ENCODE measurements at places on chromosomes 5 and 9.

DNA sequence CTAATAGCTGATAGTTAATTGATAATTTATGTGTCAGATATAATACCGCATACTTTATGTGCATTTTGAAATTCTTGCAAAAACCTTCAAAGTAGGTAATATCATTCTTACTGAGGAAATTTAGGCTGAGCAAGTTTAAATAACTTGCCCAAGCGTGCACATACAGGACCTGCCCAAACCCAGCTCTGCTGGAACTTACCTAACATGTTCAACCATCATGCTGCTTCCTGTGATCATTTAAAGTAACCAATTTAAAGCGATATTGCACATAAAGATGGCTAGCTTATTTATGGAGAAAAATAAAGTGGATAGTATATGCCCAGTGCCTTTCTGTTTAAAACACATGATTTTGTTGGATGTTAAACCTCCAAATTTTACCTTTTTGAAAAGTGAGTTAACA, 4.3 kb downstream of the FAM174A start:
- DNase-seq: no peak

- no peak for DNase-seq
Observed at GRCh38 chr5:59770953-59771352, 122.6 kb downstream of the PDE4D start.

DNA sequence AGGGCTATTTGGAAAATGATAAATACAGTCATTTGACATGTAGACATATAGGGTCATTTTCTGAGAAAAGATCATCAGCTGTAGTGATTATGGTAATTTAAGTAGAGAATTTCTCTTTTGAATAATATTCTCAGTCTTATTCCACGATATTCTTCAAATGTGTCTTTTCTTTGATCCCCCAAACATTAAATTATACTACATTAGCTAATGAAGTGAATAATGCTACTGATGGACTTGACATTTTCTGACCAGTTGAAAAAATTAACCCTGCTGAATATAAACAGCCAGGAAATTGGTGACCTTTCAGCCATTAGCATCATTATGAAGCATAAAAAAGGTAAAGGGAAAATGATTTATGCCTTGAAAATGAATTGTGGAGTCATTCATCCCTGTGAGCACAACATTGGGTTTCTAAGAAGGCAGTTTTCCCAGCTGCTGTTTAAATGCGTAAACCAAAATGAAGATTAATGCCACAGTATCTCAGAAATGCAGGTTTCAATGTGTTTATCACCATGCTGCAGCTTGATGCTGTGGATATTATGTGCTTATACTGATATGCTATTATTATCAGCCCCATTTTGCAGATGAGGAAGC, 489.1 kb downstream of the KCTD16 start:
- DNase-seq: no peak

DNA sequence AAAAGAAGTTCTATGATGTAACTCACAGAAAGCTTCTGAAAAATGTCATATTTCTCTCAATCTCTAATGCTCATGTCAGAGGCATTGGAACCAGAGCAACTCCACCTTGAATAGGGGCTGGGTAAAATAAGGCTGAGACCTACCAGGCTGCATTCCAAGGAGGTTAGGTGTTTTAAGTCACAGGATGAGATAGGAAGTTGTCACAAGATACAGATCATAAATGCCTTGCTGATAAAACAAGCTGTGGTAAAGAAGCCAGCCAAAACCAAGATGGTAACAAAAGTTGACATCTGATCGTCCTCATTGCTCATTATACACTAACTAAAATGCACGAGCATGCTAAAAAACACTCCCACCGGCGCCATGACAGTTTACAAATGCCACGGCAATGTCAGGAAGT, 411.1 kb upstream of the GRIA1 start:
- no peak for DNase-seq

DNA sequence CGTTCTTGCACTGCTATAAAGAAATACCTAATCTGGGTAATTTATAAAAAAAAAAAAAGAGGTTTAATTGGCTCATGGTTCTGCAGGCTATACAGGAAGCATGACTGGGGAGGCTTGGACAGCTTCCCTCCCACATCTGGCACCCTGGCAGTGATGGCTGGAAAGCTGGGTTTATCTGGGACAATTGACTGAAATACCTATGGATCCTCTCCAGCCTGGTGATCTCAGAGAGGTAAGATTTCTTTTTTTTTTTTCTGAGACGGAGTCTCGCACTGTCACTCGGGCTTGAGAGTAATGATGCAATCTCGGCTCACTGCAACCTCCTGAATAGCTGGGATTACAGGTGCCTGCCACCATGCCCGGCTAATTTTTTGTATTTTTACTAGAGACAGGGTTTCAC, 22.7 kb upstream of the UGCG start:
- DNase-seq: no peak

GRCh38 chr5:151632524-151632923, 41.4 kb upstream of the FAT2 start:
- DNase-seq: no peak

- DNase-seq: no peak
Observed at GRCh38 chr5:176743868-176744583, 66.3 kb upstream of the UNC5A start.

- DNase-seq: no peak
Observed at GRCh38 chr9:108156270-108156998, 666.9 kb upstream of the KLF4 start.

GRCh38 chr5:40429258-40430100, 250.2 kb upstream of the PTGER4 start:
- DNase-seq: no peak

GRCh38 chr9:87069690-87070089, 122.4 kb upstream of the GAS1 start:
- no peak for DNase-seq

- DNase-seq: no peak
Observed at GRCh38 chr5:22938362-22938761, 85.2 kb upstream of the CDH12 start.

DNA sequence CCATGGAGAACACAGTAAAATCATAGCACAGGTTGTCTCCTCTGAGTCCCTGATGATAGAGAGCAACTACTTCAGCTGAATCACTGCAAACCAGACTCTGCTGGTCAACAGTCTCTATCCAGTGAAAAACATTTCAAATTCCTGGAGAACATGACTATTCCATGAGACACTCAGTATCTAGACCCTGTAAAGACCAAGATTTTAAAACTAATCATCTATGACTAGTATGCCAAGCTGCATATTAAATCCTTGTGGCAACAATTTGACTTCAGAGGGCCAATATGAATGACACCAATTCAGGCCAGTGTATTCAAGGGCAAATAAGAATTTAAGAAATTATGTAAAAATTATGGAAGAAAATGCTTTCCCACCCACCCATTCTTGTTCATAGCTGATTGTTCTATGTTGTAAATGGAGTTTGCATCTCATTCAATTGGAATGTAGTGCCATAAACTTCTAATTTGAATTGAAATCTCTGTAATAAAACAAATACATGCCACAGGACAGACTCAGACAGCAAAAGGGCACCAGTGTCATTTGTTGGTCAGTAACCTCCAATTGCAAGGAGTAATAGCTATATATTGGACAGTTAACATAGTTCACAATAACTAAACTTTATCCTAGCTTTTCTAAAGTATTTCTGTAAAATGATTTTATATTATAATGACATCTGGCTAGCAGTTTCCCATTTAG, 80.1 kb upstream of the LPAR1 start:
- DNase-seq: no peak

- DNase-seq: no peak
Observed at GRCh38 chr9:127878652-127879390, 1.3 kb upstream of the AK1 start.

GRCh38 chr5:168481330-168481788, 4.9 kb upstream of the RARS1 start:
- DNase-seq: no peak

GRCh38 chr5:157951673-157952373, 92.9 kb upstream of the CLINT1 start:
- DNase-seq: no peak

DNA sequence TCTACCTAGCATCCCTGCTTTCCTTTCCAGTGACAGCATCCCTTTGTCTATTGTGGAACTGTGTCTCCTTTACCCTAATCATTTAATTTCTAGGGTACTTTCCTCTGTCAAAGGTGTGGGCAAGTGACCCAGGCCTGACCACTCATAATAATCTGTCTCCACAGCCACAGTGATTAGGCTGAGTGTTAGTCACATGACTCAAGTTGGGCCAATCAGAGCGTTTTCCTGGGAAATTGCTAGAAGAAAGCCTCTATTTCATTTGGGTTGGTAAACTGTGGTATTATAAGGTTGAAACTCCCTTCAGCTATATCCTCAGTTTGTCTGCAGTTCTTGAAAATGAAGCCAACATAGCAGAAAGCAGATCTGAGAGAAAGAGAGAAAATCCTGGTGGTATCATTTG, 14.2 kb upstream of the AP3B1 start:
- no peak for DNase-seq

Measured in lower lobe of right lung (tissue), 2 donors.